ENCODE measurements at places on chromosomes 2 and 18. TPM values are rescaled to one million over a fixed set of nuclear protein-coding genes. Genes with fewer than 3 reads are reported as not detected.

DNA sequence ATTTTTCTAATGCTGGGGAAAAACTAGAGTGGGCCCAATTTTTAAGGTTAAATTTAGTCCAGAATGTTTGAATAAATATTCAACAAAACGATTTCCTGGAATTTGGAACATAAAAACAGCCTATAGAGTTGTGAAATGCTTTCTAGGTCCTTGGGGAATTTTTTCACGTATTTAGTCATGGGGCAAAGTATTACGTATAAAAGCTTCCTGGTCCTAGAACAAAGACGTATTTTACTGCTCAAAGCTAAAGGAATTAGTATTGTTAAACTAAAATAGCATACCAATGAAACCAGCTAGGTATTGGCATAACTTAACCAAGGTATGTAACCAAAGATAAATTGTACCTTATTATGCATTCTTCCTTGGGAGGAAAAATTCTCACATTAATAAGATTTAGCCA is 1.6 kb downstream of the SESTD1 start:
- DNase-seq: no peak

Gene SERPINB12
- 20.1 TPM for total RNA-seq

GRCh38 chr2:10271946-10272345 is 30.8 kb upstream of the HPCAL1 start:
- DNase-seq: no peak

Gene PUS10
- 3.2 TPM for total RNA-seq

GRCh38 chr2:131085646-131086045 is 7.6 kb downstream of the FAM168B start:
- DNase-seq: no peak

DNA sequence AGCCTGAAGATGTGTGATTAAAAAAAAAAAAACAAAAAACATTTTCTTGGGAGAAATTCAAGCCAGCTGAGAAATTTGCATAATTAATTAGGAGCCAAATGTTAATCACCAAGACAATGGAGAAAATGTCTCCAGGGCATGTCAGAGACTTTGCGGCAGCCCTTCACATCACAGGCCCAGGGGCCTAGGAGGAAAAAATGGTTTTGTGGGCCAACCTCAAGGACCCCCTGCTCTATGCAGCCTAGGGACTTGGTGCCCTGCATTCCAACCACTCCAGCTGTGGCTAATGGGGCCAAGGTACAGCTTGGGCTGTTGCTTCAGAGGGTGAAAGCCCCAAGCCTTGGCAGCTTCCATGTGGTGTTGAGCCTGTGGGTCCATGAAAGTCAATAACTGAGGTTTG is 241.9 kb upstream of the THUMPD2 start:
- no peak for DNase-seq

Gene DNER
- 11.3 TPM for total RNA-seq

GRCh38 chr2:205612636-205613035 is 69.7 kb upstream of the NRP2 start:
- DNase-seq: no peak

DNA sequence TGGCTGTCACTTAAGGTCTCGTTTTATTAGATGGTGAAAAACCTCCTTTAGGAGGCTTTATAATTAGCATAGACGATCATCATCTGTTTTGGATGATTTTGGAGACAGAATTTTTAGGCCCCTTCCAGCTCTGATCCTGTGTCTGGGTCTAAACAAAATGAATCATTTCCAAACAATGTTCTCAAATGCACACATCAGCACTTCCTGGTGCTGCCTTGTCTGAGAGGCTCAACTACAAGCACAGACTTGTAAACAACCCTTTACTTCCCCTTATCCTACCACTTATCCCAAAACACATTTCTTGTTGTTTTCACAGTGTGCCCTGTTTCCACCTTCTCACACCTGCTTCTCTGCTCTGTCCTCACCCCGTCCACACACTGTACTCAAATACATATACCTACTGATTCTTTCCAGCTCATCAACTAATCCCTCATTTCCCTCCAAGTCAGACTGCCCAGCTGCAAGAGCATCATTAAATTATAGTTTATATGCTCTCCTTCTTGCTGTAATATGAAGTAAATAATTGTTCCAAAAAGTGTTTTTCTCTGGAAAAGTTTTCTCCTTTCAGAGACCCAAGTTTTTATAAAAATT is 71.2 kb upstream of the COL3A1 start:
- no peak for DNase-seq

DNA sequence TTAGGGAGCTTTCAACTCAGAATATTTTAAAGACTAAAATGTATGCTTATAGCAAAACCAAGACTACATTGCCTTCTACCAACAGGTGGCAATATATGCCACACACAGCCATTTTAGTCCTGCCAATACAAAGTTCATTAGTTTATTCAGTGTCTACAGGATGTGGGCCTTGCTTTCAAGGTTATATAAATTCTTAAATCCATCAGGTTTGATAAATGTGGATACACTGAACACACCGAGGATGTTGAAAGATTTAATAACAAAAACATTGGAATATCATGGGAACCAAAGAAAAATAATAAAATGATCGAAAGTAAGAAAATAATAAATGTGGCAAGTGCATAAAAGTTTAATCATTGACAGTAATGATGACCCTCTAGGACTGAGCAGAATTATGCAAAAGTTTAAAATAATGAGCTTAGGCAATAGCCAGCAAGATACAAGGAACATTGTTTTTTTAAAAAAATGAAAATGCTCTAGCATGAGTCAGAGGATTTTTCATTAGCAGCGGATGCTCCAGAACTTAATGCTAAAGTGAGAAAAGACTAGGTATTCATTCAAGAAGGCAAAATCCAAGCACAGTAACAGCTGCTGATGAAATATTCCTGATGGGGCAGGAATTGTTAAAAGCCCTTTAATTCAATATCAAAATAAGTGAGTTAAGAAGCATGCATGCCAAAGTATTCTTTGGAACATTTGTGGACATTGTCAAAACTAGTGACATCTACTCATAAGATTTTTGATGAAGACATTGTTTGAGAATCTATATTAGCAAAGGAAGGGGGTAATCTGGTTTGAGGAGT is 14.2 kb downstream of the SCN9A start:
- no peak for DNase-seq

Gene CLEC4F
- total RNA-seq: 0.49 TPM

DNA sequence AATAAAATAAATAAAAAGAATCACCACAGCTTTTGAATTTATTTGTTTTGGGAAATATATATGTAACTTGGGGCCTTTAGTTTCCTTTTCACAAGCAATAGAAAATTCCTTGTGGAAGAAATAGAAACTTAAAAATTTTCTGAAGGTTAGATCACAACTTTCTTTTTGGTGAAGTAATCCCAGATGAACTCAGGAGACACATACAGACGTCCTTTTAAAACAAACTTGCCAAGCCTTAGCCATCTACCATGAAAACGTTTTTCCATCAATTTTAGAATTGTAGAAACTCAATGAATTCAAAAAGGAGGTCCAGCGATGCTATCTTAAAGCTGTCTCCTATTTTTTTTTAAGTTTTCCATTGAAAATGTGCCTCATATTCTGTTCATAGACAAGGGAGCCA is 225.6 kb downstream of the ASXL3 start:
- DNase-seq: no peak
